ENCODE measurements at places on chromosomes 5 and 9. TPM values are rescaled to one million over a fixed set of nuclear protein-coding genes. Genes with fewer than 3 reads are reported as not detected.

- no peak for DNase-seq
Measured at GRCh38 chr5:42767491-42768105, 11.0 kb downstream of the CCDC152 start.

Gene JAK2
- 5.4 TPM for polyA plus RNA-seq

DNA sequence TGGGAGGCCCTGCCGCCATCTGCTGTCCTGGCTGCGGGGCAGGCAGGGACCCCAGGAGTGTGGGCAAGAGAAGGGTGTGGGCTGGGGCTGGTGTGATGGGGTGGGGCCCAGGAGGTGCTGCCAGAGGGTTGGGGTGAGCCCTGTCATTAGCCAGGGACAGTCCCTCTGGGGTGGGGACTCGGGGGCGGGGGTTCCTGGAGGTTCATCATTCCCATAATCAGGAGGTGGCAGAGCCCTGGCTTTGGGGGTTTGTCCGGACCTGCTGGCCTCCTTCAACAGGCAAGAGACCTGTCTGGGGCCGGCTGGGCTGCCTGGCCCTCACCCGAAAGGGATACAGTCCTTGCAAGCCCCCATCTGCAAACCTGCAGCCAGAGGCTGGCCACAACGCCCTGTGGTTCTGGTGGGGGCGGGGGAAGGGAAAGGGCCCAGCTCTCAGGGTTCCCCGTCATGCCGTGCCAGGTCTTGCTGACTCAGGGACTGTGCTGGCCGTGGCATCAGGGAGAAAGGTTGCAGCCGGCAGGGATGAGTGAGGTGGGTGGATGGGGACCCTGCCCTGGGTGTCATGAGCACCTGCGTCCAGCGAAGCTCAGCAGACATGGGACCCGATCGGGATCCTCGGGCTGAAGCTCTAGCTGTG, 65.2 kb downstream of the MRPL36 start:
- no peak for DNase-seq

Gene FOXD4L3
- not detected for polyA plus RNA-seq

GRCh38 chr9:93822229-93822628, 132.9 kb downstream of the BARX1 start:
- DNase-seq, result no peak

GRCh38 chr5:154206311-154206710, 15.8 kb downstream of the GALNT10 start:
- no peak for DNase-seq

DNA sequence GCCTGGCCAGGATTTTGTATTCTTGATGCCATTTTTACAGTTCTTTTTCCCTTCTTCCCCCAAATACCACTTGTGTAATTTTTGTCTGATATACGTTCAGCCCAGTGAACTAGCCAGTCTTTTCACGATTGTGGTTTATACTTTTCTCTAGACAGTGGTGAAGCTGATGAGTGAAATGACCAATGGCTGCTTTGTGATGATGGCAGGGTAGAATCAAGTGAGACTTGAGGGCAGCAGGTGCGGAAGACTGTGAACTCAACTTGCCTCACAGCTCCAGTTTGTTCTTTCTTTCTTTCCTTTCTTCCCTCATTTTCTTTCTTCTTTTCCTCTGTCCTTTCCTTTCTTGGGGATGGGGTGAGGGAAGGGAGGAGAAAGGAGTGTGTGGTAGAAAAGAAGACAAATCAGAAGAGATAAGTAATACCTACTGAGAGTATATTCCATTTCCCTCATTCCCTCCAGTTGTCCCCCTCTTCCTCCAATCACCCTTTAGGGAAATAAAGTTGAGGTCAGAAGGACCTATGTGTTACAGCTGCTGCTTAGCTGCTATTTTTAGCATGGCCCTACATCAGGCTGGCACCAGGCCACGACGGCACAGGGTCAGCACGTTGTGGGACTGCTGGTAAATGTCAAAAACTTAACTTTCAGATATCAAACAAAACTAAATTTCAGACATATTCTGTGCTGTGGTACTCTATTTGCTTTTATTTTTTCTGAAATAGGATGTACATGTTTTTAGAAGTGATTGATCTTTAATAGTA, 12.3 kb downstream of the ZSWIM6 start:
- no peak for DNase-seq

Gene RIMOC1
- 16.8 TPM for polyA plus RNA-seq

DNA sequence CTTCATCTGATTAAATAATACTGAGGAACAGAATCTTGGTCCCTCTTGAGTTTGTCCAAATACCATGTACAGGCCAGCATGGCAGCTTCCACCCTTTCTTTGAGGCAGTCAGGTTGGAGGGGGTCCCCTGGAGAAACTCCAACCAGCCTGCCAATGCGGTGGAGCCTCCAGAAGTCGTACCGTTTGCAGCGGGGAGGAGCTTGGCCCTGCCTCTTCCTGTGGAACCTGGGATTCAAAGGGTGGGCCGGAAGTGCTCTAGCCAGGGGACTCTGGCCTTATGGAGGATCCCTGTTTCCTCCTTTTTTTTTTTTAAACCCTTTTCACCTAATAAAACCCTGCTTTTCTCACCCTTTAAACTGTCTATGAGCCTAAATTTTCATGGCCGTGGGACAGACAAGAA, 216.3 kb upstream of the ZNF608 start:
- DNase-seq, result no peak
